ENCODE measurements at places on chromosomes 13 and 19.
A peak's percentile ranks its signal among the peaks of the same experiment; 100 is the strongest.

DNA sequence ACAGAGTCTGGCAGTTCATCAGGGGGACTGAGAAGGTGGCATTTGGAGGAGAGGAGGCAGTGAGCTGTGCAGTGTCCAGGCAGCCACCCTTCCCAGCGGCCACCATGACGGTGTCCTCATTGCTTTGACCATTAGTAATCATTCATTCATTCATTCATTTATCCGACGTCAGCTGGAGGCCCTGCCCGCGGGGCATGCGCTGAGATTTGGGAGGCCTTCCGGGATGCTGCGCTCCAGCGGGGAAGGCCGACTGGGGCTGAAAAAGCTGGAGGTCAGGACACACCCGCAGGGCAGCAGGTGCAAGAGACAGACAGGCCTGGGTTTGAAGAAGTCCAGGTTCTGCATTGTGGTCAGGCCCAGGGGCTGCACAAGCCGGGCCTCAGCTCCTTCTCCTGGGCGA lies 8.9 kb downstream of the TTYH1 start:
- DNase-seq = no peak

DNA sequence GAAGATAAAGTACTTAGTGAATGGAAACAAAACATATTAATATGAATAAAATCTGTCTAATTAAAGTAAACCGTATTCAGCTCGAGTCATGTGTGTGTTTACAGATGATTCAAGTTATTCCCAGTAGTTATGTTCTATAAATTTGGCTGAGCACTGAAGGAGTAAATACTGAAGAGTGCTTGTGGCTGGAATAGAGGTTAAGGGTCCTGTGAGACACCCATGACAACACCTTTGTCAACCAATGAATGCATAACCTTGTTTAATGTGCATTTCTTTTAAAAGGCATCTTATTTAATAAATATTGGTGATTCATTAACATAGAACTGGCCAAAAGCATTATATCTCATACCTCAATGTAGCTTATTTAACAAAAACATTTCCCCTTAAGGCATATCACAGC lies 577.8 kb upstream of the SLITRK5 start:
- no peak for DNase-seq

DNA sequence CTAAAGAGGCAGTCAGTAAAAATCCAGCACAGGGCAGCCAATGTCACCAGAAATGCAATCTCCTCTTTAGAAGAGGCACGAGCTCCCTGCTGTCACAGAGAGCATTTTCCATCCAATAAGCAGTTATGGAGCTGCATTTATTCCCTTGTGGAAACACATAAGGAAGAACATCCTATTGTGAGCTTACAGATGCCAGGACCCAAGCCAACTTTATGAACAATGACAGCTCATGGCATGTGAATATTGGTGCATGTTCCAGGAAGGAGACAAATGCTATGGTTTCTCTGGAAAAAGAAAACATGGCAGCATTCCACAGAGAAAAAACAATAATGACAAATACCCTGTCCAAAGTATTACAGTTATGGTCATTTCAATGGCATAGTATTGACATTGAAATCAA lies 955.6 kb downstream of the UQCRFS1 start:
- DNase-seq = no peak

DNA sequence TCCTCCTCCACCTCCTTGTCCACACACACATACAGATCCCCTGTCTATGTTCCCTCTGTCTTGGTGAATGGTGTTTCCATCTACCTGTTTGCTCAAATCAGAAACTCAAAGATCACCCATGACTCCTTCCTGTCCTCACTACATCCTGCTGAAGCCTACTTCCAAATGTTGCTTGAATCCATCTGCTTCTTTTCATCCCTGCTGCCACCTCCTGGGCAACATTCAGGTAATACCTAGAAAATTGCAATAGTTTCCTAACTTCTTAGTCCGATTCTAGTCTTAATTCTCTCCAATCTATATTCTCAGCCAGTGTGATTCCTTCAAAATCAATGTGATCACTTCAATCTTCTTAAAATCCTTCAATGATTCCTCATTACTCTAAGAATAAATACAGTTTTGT lies 155.5 kb upstream of the STARD13 start:
- peak; percentile 18 for DNase-seq

- no peak for DNase-seq
Observed at GRCh38 chr13:109301726-109302125, 484.7 kb downstream of the IRS2 start.

DNA sequence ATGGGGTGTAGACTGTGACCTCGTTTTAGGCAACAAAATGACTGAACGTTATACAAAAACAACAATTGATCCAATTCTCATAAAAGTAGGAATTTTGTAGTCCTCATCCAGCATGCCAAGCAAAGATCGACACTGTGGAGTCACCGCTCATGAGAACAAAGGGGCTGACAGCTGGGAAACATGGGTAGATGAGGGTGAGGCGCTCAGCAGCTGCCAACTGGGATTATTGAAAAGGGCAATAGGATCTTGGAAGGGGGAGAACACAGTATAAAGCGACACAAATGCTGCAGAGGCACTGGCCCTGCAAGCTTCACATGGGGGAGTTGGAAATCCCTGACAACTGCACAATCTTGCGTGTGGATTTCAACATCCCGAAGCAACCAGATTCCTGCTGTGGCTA lies 5.4 kb upstream of the ZNF765 start:
- DNase-seq = no peak

GRCh38 chr19:18224525-18225354 lies 1.5 kb downstream of the PDE4C start:
- peak; percentile 99 for DNase-seq

GRCh38 chr19:49690656-49691242 lies at the start of gene CPT1C:
Gene CPT1C (plus strand): TSS chr19:49691116. CDS start chr19:49692253, 1,137 bp downstream.
- no peak for DNase-seq

DNA sequence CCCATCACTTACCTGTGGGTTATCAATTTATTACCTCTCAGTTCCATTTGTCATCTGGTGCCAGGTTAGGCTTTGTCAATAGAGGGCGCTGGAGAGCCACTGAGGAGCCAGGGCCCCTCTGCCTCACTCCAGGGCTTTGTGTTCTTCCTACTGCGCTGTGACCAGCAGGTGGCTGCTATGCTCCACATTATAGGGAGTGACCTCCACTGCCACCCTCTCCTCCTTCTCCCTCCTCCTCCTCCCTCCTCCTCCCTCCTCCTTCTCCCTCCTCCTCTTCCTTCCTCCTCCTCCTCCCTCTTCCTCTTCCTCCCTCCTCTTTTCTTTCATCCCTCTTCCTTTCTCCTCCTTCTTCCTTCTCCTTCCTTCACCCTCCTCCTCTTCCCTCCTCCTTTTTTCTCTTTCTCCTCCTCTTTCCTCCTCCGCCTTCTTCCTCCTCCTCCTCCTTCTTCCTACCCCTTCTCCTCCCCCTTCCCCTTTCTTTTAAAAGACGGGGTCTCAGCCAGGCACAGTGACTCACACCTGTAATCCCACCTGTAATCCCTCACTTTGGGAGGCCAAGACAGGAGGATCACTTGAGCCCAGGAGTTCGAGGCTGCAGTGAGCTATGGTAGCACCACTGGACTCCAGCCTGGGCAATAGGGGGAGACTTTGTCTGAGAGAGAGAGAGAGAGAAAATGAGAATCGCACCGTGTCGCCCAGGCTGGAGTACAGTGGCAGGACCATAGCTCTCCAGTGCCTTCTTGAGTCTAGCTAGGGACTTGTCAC lies 10.3 kb upstream of the ZBTB32 start:
- peak; percentile 96 for DNase-seq

DNA sequence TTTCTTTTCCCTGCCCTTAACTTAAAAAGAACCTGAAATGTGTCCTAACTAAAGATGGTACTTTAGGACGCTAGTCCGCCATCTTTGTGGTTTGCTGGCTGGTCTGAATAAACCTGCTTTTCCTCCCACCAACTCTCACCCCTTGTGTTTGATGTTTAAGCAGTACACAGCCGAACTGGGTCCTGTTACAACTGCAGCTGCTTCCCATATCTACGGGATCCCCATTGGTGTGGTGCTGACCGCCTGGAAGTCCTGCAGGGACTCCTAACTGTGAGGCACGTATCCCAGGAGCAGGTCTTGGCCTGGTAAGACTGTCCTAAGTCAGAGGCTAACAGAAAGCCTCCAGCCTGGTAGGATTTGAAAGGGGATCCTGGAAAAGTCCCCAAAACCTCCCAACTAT lies 40.9 kb upstream of the VSTM2B start:
- DNase-seq = no peak

DNA sequence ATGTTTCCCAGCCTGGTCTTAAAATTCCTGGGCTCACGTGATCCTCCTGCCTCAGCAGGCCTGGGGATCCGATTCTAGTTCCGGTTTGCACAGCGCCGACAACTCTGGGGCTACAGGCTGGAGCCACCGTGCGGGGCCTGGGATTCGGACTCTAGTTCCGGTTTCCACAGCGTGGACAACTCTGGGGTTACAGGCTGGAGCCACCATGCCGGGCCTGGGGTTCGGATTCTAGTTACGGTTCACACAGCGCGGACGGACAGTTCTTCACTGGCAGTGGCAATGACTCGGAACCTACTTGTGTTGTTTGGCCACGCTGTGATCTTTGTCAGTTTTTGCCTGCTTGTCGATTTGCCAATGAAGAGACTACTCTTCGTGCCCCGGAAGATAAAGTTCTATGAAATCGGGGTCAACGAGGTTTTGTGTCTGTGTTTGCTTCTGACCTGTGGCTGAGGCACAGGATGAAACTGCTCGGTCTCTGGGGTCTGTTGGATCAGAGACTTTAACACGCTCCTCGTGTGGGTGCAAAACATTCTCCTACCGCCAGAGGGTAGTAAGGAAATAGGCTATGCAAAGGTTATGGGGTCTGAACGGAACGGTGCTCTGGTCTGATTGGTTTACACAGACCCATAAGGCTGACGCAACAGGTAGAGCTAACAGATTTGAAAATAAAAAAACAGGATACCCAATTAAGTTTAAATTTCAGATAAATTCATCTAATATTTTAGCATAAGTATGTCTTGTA lies 12.1 kb upstream of the ZSCAN1 start:
- peak; percentile 93 for DNase-seq

DNA sequence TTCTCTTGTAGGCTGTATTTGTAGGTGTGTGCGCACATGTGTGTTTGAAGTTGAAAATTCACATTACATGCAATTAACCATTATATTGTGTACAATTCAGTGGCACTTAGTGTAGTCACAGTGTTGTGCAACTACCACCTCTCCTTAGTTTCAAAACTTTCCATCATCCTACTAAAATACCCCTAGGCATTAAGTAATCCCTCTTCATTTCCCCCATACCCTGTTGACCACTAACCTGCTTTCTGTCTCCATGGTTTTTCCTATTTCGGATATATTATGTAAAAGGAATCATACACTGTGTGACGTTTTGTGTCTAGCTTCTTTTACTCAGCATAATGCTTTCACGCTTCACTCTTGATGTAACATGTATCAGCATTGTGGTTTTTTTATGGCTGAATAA lies 16.1 kb downstream of the LSM14A start:
- DNase-seq = no peak

GRCh38 chr13:110392510-110393240 lies 85.6 kb downstream of the COL4A2 start:
- no peak for DNase-seq
